Stimulated activated CD4-positive, alpha-beta T cell treated with anti-CD3 and anti-CD28 coated beads, TNF-alpha, amount 100 ng/mL, for 48 hours (primary cell): ENCODE measurements at places on chromosomes 6 and 20.

DNA sequence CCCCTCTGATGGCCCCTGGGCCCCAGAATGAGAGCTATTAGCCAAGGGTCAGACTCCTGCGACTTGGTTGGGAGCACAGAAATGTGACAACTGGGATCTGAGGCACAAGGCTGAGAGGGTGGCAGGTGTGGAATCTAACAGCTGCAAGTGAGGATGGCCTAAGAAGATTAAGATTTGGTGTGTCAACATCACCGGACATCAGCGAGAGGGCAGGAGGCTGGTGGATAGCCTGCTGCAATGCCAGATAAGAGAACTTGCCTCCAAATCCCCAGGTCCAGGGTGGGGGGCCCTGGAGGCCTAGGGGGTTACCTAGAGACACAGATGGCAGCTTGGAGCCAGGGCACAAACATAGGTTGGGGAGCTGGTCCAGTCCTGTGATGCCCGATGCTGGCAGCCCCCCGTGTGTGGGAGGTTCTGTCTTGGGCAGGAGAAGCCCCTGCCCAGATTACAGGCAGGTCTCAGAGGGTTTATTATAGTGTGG lies 155.8 kb downstream of the GRM4 start:
- DNase-seq: no peak

DNA sequence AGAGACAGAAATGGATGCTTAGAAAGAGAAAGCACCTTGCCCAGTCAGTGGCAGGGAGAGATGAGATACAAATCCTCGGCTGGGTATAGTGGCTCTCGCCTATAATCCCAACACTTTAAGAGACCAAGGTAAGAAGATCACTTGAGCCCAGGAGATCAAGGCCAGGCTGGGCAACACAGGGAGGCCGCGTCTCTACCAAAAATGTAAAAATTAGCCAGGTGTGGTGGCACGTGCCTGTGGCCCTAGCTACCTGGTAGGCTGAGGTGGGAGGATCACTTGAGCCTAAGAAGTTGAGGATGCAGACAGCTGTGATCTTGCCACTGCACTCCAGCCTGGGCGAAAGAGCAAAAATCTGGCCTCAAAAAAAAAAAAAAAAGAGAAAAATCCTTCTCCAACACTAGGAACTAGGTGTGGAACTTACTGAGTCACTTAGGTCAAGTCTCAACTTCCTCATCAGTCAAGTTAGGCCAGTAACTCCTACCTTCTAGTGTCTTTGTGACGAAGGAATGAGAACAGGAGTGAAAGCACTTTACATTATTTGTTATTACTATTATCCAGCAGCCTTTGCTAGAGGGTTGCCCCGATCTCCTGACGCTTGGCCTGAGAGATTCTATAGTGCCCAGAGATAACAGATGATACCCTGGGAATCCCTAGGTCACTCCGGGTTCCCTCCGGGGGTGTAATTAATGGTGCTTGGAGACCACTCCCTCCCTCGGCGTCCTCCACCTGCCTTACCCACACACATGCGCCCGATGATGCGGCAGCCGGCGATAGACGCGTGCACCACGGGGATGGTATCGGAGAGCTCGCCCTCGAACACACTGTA lies 918 bp downstream of the EIF6 start:
- no peak for DNase-seq

GRCh38 chr6:44651604-44652003 lies 264.1 kb downstream of the CDC5L start:
- DNase-seq: no peak

DNA sequence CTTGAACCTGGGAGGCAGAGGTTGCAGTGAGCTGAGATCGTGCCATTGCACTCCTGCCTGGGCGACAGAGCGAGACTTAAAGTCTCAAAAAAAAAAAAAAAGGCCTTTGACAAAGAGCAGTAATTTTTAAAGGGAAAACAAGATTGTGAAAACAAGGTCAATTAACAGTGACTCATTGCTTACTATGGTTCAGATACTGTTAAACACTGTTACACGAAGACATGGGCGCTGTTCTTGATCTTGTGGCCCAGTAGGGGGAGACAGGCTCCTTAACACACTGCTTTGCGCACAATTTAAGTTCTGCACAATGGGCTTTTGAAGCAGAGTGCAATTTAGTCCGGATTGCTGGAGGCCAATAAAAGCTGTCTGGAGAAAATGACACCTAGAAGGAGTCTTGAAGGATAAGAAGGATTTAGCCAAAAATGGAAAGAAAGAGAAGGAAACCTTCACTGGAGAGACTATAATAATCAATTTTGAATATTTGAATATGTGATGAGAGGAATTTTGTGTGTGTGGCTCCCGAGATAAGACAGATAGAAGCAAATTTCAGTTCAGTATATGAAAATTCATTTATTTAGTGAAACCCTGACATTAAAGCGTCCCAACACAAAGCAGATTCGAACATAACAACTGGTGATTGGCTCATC lies 6.0 kb upstream of the LATS1 start:
- DNase-seq: peak; percentile 26

- no peak for DNase-seq
Observed at GRCh38 chr20:31570021-31570463, 35.0 kb upstream of the ID1 start.

DNA sequence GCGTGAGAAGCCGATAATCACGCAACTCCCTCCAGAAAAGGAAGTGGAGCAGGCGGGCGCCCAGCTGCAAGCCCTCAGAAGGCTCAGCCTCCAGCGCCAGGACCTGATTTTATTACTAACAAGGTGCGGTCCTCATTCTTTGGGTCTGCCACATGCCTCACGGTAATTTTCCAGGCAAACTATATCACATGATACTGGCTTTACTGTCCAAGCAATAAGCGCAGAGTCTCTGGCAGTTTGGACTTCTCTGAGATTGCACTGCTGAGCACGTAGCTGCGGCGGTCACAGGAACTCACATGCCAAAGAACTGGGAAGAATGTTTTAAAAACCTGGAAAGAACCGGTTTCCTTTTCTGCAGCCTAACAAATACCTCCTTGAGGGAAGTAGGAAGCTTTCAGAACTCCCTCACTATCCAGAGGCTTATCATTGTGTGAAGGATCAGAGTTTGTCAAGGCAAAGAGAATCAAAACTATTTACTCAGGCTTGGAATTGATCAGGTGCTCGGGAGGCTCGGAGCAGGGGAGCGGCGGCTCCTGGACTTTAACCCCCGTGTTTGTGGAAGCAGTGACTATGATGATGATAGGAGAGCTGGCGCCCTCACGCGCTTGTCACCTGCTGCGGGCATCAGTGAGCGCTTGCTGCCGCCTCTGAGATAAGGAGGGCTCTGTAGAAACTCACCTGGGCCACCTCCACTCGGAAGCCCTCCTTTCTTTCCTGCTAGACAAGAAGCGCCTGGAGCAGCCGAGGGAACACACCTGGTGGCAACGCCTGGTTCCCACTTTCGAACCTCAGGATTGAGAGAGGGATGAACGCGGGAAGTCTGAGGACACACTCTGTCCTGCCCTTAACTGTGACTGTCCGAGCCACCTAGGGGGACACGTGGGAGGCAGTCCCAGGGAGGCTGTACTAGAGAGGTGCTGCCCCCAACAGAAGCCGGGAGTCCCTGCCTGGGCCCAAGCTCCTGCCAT lies 27.2 kb upstream of the SYNJ2 start:
- DNase-seq: no peak

GRCh38 chr6:20841806-20842205 lies 307.5 kb downstream of the CDKAL1 start:
- DNase-seq: no peak

DNA sequence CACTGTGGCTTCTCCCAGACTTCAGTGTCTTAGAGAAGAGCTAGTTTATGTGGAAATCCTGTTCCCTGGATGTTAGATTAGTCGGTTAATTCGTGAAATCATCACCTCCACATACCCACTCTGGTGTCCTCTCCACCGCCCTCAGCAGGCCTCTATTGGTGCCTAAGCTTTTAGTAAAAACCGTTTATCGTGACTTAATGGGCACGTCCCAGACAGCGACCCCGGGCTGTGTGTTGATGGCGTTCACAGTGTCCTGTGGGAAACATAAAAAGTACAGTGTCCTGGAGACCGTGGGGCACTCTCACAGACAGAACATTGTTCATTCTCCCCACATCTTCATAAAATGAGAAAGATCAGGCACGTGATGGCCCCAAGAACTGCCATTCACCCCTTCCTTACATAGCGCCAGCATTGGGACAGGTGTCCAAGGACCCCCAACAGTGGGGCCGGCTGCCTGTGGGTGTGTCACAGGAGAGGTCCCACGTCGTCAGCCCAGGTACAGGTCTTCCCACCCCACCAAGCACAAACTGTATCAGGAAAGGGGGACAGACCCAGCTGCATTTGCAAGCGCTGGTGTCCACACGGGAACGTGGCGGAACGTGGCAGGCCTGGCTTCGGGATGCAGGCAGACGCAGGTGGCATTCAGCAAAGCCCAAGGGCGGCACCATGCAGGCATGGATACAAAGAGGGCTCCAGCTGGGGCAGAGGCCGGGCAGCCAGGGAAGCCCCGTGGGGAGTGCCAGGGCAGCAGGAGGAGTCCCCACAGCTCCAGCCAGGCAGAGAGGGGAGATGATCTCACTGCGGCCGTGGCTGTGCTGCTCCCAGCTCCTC lies 237.7 kb downstream of the DLL1 start:
- no peak for DNase-seq

DNA sequence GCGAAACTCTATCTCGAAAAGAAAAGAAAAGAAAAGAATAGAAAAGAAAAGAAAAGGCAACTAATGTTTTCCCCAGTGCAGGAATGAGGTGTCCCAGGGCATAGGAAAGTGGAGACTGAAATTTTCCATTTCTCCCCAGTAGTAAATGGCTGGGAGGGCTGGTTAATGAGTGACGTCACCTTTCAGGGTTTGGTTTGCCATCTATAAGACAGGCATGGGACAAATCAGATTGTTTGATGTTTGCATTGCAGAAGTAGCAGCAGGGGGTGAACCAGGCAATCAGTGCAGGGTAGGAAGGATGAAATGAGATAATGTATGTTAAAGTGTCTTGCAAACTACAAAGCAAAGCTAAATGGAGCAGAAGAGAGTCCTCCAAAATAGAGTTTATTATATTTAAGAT lies 533.4 kb downstream of the PKHD1 start:
- no peak for DNase-seq

GRCh38 chr20:13677241-13677640 lies 38.5 kb upstream of the TASP1 start:
- DNase-seq: no peak

DNA sequence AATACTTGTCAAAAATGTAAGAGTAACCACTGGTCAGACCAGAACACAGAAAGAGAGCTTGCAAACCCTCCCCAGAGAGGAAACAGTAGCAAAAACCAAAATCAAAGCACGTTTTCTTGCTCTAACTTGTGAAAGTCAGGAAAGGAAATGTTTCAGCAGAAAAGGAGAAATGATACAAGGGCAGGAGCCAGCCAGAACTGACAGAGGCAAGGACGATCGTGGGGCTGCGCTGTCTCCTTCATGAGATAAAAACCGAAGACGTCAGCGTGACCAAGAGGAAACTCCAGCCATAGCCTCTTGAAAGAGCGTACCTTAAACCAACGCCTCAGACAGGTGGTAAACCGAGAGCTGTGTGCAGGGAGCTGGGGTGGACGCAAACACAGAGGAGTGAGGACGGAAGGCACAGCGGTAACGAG lies 27.5 kb downstream of the LAMA5 start:
- DNase-seq: no peak

GRCh38 chr6:18439581-18439980 lies 52.4 kb downstream of the RNF144B start:
- no peak for DNase-seq

- no peak for DNase-seq
Observed at GRCh38 chr6:160967351-160967750, 24.2 kb upstream of the MAP3K4 start.

GRCh38 chr20:62949962-62950361 lies 2.5 kb upstream of the SLC17A9 start:
- DNase-seq: no peak

DNA sequence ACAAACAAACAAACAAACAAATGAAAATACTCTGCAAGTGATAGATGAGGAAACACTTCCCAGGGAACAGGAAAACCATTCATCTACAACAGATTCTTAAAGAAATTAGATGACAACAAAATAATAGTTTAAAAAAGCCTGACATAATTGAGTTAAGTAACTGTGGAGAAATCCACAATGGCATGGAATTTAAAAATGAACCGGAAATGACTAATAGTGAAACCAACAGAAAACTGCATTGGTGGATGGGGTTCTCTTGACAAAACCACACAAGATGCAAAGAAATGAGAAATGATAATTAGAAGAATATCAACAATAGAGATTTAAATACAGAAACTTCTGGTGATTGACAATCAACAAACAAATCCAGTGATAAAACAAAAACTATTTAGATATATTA lies 785.6 kb downstream of the QKI start:
- DNase-seq: no peak

DNA sequence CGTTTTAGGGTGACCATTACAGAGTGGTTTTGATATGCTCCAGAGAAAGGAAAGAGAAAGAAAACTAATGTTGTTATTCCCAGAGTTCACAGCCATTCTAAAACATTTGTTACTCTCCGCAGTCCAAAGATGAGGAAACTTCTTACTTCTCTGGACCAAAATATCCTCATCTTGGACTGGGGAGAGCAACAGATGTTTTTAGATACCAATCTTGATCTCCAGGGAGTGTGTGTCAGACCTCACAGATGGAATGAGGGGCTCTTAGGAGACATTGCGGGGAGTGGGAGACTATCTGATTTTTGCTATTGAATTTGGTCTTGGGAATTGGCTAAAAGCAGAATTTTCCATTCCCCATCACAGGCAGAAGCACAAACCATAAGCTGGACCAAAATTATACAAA lies 110.8 kb downstream of the TNFAIP3 start:
- DNase-seq: no peak

DNA sequence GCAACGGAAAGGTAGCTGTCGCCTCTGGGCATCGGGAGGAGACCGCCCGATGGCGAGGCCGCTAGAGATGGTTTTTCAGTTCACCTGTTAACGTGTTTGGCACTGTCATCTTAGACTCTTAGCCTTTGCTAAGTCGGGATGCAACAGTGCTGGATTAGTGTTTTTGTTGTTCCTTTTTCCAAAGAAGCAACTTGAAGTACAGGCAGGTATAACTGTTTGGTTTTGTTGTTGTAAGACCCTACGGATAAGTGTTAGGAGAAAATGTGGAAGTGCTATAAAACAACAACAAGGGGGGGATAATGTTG lies 723 bp downstream of the MANEA start:
- DNase-seq: no peak

GRCh38 chr6:40860443-40860842 lies 178.6 kb downstream of the UNC5CL start:
- DNase-seq: no peak

GRCh38 chr6:87197547-87197946 lies 42.2 kb downstream of the ZNF292 start:
- no peak for DNase-seq
